ENCODE measurements at places on chromosomes 13 and 19.

- no peak for DNase-seq
These were observed 10.7 kb downstream of the HOOK2 start for GRCh38 chr19:12764698-12765097.

DNA sequence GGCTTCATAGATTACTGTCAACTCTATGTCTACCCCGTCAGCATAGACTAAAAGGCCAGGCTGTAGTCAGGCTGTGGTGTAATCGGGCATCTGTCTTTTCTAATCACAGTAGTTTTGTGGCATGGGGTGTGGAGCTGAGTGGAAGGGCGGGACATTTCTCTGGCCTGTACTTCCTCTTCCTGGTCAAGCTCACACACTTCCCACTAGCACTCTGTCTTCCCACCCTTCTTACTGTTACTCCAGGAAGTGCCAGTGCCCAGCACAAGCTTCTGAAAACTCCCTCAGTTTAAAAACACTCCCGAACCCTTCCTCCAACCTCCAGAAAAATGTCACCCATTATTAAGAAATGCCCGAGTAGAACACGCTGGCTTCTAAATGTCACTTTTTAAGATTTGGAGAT lies 229.8 kb downstream of the KLF5 start:
- no peak for DNase-seq

DNA sequence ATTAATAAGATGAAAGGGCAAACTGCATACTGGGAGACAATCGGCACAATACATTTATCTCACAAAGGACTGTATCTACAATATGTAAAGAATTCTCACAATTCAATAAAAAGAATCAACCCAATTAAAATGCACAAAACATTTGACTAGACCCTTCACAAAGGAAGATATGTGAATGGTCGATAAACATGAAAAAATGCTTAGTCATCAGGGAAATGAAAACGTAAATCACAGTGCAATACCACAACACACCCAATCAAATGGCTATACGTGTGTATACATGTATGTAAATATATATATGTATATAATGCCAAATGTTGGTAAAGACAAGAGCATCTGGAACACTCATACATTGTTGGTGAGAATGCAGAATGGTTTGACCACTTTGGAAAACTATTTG lies 21.9 kb upstream of the RFC3 start:
- no peak for DNase-seq

DNA sequence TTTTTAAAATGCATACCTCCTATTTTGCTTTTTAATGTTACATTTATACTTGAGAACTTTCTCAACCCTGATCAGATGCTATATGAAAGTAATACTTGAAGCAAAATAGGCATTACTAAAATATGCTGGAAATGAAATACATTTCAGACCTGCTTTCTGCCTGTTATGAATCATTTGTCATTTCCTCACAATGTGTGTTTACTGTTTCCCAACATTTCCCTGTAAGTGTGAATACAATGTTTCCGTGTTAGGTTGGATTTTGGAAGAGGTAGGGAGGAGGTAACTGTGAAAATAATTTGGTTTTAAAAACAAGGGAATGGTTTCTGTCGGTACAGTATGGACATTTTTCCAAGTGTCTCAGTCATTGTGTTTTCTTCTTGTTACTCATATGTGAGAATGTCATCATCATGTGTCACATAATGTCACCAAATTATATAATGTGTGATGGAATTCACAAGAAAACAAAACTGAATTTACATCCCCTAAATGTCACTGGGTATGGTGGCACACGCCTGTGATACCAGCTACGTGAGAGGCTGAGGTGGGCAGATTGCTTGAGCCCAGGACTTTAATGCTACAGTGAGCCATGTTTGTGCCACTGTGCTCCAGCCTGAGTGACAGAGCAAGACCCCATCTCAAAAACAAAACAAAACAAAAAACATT lies 43.0 kb downstream of the ZAR1L start:
- no peak for DNase-seq

DNA sequence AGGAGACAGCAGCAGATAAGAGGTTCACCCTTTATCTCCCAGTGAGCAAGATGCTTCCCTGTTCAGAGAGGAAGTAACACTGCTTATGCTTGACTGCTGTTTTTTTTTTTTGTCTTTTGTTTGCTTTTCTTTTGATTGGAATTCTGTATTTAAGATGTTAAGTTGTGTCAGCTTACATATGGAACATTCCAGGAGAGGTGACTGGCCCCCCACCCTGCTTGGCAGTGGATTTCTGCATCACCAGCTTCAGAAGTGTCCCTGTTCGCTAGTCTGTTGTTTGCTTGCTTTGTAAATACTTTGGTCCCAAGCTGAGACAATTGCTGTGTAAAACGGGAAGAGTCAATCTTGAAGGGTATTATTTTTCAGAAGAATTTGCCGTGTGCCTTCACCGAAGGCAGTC lies 43.0 kb downstream of the IFT88 start:
- no peak for DNase-seq

GRCh38 chr13:105979131-105980011 lies 556.1 kb downstream of the EFNB2 start:
- DNase-seq, result no peak

- no peak for DNase-seq
These were observed 30.5 kb upstream of the KCTD4 start for GRCh38 chr13:45231305-45231704.

DNA sequence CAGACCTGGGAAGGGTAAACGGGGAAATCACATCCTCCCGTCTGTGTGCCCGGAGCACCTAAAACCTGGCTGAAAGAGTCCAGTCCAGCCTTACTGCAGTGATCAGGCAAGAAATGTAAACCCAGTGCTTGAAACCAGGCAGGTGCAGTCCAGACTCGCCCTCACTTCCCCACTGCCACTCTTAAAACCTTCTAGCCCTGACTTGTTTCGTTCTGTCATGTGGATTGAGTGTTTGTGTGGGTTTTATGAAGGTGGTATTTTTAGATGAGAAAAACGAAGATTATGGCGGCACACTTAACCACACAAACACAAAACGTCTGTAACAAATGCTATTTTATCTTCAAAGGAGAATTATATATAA lies 839 bp upstream of the CKAP2 start:
- DNase-seq, result peak; percentile 36
